ENCODE measurements at places on chromosomes 2 and 18.
A peak's percentile ranks its signal among the peaks of the same experiment; 100 is the strongest.

- DNase-seq, result no peak
These were observed 196.4 kb downstream of the HRH4 start for GRCh38 chr18:24656551-24657443.

GRCh38 chr18:7000484-7001096, 117.0 kb downstream of the LAMA1 start:
- no peak for DNase-seq

GRCh38 chr2:161709428-161709827, 85.2 kb downstream of the SLC4A10 start:
- DNase-seq, result no peak

- DNase-seq, result no peak
These were observed 205.1 kb upstream of the EPAS1 start for GRCh38 chr2:46091961-46092667.

GRCh38 chr2:183207110-183207509, 82.9 kb downstream of the NUP35 start:
- DNase-seq, result no peak

- DNase-seq, result peak; percentile 82
These were observed 150.9 kb downstream of the COL6A3 start for GRCh38 chr2:237262838-237263771.

DNA sequence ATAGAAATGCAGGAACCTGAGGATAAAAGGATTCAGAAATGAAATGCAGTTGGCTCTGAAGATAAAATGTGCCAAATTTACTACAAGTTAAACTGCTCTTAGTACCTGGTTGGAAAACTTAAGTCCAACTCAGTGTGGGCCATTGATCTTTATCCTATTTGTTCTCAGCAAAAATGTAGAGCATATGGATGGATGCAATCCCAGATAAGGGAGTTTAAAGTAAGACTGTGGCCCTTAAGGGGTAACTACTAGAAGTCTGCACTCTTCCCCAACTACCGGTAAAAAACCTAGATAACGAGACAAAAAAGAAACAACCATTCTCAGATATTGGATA, 63.9 kb downstream of the MDH1 start:
- no peak for DNase-seq

DNA sequence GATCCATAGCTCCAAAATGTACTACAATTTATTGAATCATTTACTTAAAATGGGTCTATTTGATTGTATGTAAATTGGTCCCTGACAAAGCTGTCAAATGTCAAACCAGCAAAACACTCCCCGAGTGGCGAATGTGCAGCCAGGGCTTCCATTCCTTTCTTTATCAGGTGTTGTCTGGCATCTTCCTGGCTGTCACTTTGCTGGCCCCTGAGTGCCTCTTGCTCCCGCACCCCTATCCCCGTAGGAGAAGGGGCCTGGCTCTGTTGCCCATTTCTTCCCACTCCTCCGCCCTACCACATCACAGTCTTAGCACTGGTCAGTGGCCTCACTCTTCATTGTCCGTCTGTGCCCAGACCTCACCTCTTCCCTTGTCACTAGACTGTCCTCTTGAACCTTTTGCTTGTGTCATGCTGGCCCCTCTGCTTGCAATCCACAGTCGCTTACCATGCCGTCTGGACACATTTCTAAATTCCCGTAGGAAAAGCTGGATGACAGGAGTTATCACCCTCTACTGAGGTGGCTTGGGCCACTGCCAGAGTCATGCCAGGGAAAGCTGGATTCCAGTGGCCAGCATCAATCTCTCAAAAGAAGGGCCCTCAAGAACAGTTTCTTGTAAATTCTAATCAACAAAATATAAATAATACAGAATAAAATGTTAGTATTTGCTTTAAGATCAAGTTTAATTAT, 15.4 kb downstream of the UBE2F start:
- no peak for DNase-seq

DNA sequence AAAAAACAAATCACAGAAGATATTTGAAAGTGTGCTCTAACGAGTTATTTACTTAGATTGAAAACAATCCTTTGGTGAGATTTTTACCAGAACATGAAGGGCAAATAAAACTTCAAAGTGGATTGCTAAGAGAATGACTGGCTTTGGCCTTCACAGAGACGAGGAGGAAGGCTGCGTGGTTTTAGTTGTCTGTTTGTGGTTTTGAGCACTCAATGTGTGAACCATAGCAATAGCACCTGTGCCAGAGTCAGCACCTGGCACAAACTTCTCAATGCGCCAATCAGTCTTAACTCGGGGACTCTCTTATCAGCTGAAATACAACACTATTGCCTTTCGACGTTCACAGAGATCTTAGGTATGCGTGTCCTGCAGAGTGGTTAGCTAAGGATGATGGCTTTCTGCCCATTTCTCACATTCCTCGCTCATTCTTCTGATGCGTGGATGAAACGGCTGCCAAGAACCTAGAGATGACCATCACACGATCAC, 70.0 kb downstream of the MBP start:
- no peak for DNase-seq

DNA sequence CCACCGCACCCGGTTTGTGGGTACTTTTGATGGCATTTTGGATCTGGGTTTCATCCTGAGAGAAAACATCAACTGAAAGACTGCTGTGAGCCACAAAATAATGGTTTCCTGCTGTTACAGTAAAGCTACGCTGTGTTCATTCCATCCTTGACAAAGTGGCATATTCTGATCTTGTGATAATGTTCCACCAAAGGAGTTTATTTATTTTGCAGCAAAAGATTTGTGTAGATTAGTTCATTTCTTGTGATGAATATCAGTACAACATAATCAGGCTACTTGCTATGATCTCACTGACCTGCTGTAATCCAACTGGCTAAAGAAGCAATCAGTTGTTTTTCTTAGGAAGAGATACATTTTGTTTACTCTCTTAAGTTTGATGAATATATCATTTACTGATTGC, 45.0 kb downstream of the EEF1B2 start:
- no peak for DNase-seq

GRCh38 chr2:185219981-185220380, 518.6 kb upstream of the FSIP2 start:
- DNase-seq, result no peak

DNA sequence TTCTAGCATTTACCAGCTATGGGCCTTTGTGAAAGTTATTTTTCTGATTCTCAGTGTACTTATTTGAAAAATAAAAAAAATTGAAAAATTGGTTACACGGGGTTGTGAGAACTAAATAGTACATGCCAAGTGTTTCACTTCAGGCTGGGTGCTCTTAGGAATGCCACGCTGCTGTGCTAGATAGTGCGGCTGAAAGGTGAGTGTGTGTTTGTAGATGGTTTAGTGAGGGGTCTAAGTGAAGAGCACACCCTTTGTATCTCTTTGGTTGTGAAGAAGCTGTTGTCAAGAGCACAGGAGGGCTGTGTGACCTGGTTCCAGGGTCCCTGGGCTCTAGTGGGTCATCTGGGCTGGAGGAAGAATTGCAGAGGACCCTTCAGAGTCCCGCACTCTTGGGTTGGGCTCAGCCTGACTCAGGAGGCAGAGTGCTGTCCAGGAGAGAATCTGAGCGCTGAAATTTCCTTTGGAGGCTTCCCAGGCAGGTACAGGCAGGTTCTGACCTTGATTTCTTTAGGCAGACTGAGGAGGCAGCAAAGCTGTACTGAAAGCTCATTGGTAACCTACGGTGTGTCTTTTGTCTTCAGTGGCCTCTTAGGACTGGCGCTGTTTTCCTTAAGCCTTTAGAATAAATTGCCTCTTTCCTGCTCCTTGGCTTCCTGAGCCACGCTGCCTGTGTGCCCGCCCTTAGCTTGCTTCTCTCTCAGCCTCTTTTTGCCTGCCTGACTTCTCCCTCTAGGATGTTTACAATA, 44.4 kb downstream of the MAP4K4 start:
- no peak for DNase-seq

DNA sequence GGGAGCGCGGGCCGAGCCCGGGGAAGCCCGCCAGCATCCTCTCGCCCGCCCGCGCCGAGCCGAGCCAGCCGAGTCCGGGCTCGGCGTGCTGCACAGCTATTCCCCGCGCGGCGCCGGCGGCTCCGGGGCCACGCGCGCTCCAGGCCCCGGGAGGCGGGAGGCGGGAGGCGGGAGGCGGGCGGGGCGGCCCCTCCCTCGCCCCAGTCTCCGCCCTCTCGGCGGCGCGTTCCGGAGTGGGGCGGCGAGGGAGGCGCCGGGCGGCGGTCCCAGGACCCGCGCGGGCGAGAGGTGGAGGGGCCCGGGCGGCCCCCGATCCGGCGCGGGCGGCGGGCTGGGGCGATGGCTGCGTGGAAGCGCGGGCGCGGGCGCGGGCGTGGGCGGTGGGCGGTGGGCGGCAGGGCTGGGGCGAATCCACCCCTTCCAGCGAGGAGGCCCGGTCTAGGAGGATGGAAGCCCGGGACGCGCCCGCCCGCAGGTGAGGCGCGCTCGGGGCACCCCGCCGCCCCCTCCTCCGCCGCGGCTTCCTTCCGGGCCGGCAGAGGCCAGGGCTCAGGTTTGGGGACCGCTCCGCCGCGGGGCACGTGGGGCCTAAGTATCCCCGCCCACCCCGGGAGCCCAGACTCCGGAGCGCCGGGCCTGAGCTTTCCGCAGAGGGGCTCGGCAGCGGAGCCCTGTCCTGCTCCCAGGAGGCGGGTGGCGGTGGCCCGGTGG, at the start of gene ADCY3:
ADCY3 (minus strand) TSS at position 140 of the 711 bp plus-strand sequence. CDS start 1,250 bp downstream, outside the sequence.
- peak; percentile 48 for DNase-seq

DNA sequence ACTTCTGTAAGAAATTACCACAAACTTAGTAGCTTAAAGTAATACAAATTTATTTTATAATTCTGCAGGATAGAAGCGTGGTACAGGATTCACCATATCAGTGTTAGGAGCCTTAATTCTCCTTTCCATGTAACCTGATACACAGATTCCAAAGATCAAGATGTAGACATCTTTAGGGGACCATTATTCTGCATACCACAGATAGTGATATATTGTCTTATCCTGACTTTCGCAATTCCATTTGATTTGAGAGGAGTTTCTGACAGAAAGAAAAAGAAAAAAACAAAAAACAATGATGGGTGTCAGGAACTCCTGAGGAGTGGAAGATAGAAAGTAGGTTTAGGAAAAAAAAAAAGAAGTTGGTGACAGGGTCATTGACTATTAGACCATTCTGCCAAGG, 24.1 kb downstream of the KLHL23 start:
- DNase-seq, result no peak

DNA sequence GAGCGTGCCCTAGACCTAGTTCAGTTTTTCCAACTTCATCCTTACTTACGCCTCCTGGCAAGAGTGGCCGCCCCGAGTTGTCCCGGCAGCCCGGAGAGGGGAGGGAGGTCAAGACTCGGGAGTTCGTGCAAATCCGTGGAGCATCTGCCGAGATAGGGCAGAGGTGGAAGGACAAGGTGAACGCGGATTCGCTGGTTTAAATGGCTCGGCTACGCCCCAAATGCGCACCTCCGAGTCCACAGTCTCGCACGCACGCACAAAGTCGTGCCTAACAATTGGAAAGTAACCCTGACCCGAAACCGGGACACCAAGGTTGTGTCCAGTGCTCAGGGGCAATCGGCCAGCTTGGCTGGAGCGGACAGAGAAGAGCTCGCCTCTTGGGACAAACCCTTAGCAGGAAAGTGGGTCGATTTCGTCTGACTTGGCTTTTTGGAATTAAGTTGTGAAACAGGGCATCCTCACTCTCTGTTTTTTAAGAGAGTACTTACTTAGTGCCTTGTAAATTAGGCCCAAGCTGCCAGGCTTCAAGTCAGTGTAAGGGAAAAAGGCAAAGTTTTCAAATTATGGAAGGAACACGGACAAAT, 726 bp upstream of the SS18 start:
- DNase-seq, result no peak

Measured in inflammatory macrophage treated with lipopolysaccharide for 4 hours (primary cell).